ENCODE measurements at places on chromosomes 11 and 22.

- no peak for DNase-seq
Observed at GRCh38 chr11:132037956-132038355, 667.5 kb downstream of the NTM start.

GRCh38 chr11:75276186-75276585 lies 35.6 kb downstream of the TPBGL start:
- DNase-seq = no peak

DNA sequence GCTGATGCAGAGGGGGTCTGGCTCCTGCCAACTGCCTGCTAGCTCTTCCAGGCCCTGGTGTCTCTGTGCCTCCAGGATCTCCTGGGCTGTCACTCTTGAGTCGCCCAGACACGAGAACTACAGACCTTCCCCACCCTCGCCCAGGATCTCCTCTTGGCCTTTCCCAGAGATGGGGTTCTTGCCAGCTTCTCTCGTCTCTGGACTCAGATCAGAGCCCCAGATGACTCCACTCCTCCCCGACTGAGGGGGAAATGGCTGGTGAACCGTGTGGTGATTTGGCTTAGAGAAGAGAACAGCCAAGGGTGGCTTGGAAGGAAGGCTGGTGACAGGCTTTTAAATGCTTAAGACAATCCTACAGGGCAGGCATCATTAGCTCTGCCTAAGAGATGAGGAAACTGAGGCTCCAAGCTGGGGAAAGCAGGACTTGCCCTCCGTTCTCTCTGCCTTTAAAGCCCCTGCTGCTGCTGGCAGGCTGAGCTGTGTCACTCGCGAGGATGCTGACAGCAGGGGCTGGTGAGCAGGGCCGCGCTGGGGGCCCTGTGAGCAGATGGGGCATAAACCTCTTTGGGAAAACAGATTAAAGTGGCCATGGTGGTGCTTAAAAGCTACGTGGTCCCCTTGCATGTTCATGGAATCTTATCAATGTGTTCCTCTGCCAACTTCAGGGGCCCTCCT lies 90.3 kb upstream of the THY1 start:
- DNase-seq = no peak

DNA sequence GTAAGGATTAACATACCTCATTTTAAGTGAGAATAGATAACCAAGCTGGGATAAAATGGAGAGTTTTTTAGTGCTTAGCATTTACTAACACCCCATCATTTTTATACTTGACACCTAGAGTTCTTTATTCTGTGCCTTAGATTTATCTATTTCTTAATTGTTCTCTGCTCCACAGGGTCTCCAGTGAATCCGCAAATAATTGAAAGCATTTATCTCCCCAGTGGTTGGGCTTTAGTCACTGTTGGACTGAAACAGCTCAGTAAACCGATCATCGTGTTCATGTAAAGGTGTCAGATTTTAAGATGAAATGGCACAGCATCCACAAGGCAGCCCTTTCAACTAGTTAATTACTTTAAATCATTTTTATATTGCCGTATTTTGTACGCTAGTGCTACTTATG lies 17.8 kb upstream of the GRIA4 start:
- DNase-seq = no peak

- no peak for DNase-seq
Observed at GRCh38 chr22:47188261-47189055, 426.0 kb downstream of the TBC1D22A start.

DNA sequence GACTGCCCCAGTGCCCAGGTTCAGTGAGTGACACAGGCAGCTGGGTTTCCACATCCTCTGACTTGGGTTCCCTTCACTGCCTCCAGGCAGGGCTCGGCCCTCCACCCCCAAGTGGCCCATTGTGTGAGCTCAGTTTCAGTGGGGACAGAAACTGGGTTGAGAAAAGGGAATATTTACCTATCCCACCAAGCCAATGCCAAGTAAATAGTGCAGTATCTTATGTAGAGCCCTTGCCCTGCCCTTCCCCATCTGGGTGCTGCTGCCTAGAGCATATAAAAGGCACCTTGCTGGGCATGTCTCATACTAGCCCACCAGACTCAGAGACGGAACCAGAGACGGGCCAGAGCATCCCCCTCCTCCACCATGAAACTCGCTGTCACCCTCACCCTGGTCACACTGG lies at the start of gene SCGB1A1:
Gene SCGB1A1, plus strand, starts transcription at position 301 of the 400 bp plus-strand sequence. Its CDS starts 63 bp downstream, at position 364.
- DNase-seq = no peak

DNA sequence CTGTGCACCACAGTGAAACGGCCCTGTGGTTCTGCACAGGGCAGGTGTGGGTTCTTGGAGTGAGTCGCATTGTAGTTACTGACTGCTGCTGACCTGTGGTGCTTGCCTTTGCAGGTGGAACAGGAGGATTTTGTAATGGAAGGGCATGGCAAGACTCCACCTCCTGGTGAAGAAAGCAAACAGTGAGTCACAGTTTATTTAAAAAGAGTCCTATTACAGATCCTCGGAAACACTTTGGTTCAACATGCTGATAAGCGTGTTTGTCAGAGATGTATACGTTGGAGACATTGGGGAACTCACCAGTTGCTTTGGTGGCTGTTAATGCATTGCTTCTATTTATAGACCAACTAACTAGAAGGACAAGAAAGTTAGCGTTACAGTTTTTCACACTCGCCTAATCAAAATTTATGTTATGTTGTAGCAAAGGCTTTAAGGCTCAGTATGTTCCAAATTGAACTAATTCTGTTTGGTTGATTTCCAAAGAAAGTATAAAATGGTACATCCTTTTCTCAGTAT lies 21.7 kb upstream of the TNRC6B start:
- peak; percentile 61 for DNase-seq

DNA sequence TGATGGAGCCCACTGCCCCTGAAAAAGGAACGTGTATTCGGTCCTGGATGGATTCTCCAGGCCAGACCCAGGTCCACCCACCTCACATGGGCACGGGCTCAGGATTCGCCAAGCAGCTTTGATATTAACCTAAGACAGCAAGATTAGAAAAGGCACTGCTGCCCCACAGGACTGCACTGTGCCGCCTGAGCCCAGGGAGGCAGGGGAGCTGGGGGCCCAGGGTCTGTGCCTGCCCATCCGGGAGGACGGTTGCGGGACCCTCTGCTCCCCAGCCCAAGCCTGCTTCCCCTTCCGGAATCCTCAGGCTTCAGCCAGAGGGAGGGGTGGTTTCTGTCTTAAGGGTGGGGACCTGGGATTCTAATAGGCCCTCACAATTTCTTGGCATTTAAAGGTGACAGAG lies 13.5 kb upstream of the VSIG10L2 start:
- DNase-seq = no peak

GRCh38 chr11:99020352-99021225 lies at the start of gene CNTN5:
Gene CNTN5 (plus strand): TSS chr11:99020949.
- DNase-seq = peak; percentile 34

DNA sequence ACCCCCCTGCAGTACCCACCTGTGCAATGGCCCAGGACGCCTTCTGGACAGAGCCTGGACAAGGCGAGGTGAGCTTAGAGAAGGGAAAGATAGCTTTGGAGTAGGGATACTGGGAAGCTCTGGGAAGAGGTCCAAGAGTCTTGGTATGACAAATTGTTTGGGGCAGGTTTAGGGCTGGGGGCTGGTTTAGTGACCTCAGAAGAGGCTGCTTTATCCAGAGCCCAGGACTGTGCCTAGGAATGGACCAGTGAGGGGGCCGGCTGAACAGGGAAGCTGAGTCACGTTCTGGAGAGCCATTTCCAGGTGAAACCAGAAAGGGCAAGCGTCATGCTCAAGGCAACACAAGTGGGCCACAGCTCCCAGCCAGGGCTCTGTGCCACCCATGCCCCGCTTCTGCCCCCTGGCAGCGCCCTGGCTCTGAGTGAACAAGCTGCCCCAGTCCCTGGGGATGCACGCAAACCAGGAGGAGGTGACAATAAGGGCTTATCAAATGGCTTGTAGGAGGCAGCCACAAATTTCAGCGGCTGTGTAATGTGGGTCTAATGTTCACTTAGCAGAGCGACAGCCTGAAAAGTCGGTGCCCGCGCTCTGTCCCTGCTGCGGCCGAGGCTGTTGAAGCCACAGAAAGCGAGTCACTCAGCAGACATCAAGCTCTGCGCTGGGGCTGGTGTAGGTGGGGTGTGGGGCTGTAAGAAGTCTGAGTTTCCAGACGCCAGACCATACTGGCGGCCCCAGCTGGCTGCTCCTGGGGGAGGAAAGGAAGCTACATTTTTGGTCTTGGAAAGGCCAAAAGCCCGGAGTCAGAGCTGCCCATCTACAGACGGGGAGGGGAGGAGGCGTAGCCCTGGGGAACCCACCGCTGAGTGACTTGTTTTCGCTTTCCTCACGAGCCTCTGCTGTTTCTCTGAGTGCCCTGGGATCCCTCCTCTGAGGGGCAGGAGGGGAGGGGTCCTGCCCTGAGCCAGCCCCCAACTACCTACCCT lies 18.3 kb upstream of the SYT7 start:
- DNase-seq = peak; percentile 53

GRCh38 chr11:50080256-50080655 lies 47.6 kb downstream of the OR4C45 start:
- no peak for DNase-seq

DNA sequence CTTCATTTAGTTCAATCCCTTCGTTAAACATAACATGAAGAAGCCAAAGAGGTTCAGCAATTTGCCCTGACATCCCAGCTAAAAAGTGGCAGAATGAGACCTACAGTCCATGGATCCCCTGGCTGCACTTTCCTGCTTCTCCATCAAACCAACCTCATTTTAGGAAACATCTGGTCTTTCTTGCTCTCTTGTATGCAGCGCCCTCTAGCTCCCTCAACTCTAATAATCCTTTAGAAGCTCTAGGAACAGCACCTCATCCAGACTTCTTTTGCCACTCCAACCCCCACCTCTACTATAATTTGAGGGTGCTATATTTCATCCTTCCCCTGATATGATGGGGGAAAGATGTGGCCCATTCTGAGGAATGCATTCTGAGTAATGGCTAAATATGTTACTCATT lies 7.4 kb downstream of the CNTF start:
- peak; percentile 73 for DNase-seq

DNA sequence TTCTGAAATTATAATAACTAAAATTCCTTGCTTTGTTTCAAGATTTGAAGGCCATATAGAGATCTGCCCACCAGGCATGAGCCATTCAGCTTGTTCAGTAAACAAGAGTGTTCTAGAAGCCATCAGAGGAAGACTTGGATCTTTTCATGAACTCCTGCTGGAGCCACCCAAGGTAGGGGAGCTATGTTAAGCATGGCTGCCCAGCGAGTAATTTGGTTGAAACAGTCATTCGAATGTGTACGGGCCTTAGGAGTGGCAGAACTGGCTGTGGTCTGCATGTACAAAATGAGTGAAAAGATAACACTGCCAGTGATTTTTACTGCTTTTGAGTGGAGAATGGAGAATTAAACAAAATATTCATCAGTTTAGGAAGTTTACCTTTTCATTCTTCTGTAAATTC lies 103.7 kb downstream of the PPP6R3 start:
- no peak for DNase-seq

DNA sequence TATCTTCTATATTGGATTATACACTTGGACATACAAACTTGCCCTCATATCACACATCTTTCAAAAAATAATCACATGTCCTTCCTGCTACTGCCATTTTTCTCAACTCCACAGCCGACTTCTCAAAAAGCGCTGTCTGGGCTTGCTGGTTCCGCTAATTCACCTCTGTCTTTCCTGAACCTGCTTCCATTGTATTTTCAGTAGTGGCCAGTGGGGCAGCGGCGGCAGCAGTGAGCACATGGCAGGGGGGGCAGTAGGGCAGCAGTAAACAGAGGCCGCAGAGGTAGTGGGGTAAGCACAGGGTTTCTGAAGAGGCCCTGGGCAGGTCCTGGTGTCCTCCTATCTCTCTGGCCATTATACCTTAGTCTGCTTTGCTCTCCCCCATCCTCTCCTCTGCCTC lies 126.3 kb downstream of the RRAS2 start:
- DNase-seq = no peak

GRCh38 chr11:380491-380890 lies 11.2 kb downstream of the B4GALNT4 start:
- DNase-seq = no peak

DNA sequence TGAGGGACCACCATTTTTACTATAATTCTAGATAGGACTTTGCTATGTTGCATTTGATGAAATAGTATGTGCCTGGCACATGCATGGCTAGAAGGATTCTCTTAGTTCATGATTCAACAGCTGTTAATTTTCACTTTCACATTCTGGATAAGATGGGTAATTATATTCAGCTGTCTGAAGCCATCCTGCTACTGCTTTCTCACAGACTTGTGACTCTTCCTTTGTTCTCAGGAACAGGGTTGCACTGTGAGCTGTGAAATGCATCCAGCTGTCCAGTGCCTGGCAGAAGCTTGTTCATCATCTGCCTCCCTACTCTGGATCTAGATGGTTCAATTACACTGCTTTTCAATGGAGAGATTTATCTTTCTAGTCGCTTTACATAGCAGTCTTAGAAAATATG lies 610.1 kb upstream of the ANO5 start:
- DNase-seq = no peak

DNA sequence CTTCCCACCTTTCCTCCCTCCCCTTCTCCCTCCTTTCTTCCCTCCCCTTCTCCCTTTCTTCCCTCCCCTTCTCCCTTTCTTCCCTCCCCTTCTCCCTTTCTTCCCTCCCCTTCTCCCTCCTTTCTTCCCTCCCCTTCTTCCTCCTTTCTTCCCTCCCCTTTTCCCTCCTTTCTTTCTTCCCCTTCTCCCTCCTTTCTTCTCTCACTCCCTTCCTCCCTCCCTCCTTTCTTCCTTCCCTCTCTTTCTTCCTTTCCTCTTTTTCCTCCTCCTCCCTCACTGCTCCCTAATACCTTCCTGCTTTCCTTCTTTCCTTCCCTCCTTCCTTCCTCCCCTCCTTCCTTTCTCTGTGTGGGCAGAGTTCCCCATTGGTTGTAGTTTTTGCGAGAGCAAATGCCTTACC lies 76.1 kb downstream of the PGR start:
- DNase-seq = no peak

- DNase-seq = no peak
Observed at GRCh38 chr11:129965248-129965647, 37.4 kb downstream of the PRDM10 start.

DNA sequence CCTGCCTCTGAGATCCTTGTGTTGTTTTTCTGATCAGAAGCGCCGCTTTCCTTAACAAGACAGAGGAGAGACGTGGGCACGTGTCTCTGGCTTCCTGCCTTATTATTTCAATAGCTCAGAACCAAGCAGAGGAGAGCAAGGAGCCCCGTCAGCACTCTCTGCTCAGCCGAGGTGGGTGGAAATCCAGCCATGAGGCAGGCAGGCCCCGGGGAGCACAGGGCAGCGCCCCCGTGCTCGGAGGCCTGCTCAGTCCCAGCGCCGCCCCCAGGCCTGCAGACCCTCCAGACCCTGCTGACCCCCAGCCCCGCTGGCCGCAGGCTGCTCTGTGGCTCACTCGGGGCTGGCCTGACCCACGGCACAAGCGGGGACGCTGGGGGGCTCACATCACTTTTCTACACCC lies 162.8 kb downstream of the BRD1 start:
- DNase-seq = no peak

GRCh38 chr11:12746593-12747097 lies 72.4 kb downstream of the TEAD1 start:
- DNase-seq = peak; percentile 83

- DNase-seq = no peak
Observed at GRCh38 chr11:102318469-102318868, 1.2 kb downstream of the BIRC3 start.

GRCh38 chr22:22558071-22558971 lies 744 bp downstream of the PRAME start:
- DNase-seq = no peak
